ENCODE measurements at places on chromosomes 11 and 22.

DNA sequence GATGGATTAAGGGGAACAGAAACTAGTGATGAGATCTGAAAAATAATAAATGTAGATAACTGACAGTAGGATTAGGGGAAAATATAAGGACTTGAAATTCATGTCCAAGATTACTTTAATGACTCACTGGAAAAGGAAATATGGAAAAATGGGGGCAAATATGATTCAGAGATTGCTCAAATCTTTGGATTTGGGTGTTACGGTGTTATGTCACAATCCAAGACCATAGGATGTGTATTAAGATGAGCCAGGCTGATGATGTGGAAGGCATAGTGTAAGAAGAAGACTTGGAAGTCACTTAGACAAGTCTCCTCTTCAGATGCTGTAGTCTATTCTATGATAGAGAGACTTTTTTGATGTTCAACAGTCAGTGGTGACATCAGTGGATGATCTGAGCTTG lies 323.7 kb downstream of the LUZP2 start:
- no peak for DNase-seq

DNA sequence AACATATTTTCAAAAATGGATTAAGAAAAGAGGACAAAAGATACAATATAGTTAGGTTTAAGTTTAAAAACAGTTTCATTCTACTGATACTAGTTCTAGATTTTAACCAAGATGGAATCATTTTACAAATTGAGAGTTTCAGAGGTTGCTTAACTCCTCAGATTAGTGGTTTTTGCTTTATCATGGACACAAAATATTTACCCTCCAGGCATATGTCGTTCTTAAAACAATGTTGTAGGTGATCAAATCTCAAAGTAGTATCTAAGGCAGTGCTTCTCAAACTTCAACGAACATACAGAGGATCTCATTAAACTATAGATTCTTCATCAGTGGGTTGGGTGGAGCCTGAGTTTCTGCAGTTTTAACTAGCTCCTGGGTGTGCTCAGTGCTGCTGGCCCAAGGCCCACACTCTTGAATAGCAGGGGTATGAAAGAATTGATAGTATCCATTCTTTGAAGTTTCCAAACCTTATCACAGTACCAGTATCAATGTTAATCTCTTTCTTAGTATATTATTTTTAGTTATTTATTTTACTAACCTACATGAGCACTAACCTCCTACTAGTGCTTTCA lies 48.0 kb downstream of the YAP1 start:
- DNase-seq: no peak

GRCh38 chr11:65547446-65548125 lies 10.6 kb downstream of the LTBP3 start:
- DNase-seq: no peak

GRCh38 chr22:44026630-44027511 lies 2.8 kb downstream of the PARVB start:
- peak; percentile 26 for DNase-seq

DNA sequence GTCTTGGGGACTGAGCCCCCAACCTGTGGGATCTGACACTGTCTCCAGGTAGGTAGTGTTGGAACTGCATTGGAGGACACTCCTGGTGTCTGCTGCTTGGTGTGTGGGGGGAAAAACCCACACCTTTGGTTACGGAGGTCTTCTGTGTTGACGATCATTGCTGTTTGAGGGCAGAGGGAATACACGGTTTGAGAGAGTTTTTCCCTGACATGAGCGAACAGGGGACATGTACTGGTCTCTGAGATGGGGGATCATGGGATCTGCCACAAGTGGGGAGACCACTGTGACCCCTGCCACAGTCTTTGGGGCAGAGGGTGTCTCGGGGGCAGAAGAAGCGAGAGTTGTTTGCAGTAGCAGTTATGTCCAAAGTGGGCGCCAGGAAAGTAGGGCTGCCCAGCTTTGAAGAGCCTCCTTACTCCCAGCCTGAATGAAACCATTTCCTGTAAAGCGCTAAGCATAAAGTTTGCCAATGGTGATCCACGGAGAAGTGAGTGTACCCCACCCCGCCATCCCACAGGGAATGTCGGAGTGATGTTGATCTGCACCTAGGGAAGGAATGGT lies 5.4 kb upstream of the SAA2 start:
- no peak for DNase-seq
